ENCODE measurements at places on chromosomes 13 and 19.
A peak's percentile ranks its signal among the peaks of the same experiment; 100 is the strongest.

DNA sequence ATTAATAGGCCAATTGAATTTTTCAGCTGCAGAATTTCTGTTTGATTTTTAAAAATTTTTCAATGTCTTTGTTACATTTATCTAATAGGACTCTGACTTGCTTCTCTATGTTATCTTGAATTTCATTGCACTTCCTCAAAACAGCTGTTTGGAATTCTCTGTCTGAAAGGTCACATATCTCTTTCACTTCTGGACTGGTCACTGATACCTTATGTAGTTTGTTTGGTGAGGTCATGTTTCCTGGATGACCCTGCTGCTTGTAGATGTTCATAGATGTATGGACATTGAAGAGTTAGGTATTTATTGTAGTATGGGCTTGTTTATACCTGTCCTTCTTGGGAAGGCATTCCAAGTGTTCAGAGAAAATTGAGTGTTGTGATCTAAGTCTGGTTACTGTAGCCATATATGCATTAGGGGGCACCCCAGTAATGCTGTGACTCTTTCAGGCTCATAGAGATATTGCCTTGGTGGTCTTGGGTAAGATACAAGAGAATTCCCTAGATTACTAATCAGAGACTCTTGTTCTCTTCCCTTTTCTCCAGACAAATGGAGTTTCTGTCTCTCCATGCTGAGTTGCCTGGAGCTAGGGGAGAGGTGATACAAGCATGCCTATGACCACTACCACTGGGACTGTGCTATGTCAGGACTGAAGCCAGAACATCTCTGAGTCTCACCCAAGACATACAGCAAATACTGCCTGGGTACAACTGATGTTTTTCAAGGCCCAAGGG, 27.8 kb downstream of the RFC3 start:
- no peak for DNase-seq

DNA sequence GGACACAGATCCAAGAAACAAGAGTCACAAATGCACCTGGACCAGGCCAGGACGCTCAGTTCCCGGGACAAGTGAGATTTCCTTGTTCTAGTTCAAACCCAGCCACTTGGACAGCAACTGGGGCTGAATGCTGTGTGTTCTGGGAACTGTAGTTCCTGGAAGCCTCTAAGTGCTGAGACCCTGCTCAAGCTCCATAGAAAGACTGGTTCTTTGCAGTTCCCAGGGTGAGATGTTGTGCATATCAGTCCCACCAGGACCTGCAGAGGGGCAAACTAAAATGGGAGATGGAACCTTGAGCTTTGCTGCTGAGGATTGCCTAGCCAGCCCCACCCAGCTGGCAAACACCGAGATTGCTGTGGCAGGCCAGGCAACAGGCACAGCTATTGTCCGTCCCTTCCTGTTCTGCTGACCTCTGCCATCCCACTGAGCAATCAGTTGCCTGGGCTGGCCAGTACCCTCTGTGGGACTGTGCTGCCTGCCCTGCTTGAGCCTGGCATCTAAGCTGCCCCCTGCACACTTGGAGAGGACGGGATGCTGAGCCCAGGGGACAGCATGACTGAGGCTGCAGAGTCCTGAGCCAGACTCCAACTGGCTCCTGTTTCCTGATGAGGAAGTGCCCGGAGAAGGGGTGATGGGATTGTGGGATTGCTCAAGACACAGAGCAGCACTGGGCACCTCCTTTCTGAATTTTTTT, 1.4 kb upstream of the GIPC1 start:
- DNase-seq: no peak

GRCh38 chr19:7921967-7922835, 2.1 kb downstream of the SNAPC2 start:
- no peak for DNase-seq

- no peak for DNase-seq
These were observed 19.5 kb downstream of the SHC2 start for GRCh38 chr19:441213-441836.

DNA sequence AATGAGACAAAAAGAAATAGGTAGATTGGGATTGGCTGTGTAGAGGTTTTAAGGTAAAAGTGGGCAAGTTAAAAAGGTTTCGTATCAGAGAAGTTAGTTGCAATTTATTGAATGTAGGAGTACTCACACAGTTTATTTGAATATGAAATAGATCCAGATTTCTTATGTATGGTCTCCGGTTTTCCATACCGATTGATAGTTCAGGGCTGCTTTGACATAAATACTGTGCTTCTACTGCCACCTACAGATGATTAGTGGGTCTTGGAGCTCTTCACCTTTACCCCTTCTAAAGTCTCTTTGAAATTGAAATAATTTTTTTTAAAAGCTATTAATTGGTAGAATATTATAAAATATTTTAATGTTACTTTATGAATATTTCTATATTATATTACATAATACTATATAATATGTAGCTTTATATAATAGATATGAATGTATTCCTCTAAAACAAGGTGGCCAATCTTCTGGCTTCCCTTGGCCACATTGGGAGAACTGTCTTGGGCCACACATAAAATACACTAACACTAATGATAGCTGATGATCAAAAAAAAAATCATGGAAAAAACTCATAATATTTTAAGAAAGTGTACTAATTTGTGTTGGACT, 7.7 kb upstream of the GPR18 start:
- peak; percentile 58 for DNase-seq
